NT2/D1 (cell line): ENCODE measurements at places on chromosomes 4 and X.
A peak's percentile ranks its signal among the peaks of the same experiment; 100 is the strongest.

- no peak for DNase-seq
Observed at GRCh38 chr4:87239821-87240220, 19.4 kb upstream of the KLHL8 start.

- no peak for DNase-seq
Observed at GRCh38 chr4:187046471-187046870, 322.8 kb upstream of the FAT1 start.

DNA sequence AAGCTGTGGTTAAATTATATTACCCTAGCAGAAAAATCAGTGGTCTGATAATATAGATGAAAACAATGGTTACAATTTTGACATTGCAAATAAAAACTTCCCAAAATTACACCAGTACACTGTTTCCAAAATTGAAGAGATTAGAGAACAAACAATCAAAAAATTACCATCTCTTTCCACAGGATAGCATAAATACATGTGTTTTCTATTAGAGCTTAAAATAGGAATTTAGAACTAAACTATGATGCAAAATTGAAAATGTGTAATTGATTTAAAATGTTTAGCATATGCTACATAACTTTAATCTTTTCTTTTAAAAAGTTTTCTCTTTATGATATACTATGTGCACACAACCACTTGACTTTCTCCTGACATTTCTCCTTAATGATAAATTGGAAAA lies 6.7 kb downstream of the EDNRA start:
- no peak for DNase-seq

DNA sequence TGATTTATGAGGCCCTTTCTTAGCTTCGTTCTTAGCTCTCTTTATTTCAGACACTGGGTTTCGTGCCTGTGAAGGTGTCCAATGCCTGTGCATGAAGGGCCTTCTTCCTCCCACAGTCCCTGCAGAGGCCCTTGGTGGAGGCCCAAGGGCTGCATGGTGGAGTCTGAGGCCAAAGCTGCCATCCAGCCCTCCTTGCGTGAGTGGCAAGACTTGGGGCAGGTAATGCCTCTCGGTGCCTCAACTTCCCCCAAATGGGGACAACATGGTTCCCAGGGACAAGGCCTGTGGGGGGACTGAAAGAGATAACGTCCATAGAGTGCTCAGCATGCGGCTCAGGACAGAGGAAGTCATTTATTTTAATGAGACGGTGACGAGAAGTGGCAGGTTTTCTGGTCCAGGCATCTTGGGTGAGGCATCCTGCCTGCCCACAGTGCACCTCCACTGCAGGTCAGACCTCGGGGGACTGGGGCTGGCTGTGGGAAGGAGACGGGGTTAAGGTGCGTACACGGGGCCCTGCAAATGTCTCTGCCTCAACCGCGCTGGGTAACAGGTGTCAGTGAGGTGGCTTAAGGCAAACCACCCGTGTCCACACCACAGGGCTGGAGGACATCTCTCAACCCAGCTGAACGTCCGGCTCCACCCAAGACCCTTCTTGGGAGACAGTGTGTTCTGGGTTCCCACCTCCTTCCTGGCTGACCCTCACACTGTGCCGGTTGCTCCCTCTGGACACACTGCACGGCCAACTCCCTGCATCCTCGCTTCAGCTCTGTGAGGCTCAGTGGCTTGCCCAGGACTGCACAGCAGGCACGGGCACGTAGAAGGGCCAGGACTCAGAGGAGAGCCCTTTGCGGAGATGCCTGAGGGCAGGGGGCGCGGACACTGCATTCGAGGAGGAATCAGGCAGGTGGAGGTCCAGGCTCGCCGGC lies 50.5 kb downstream of the PSAPL1 start:
- no peak for DNase-seq

DNA sequence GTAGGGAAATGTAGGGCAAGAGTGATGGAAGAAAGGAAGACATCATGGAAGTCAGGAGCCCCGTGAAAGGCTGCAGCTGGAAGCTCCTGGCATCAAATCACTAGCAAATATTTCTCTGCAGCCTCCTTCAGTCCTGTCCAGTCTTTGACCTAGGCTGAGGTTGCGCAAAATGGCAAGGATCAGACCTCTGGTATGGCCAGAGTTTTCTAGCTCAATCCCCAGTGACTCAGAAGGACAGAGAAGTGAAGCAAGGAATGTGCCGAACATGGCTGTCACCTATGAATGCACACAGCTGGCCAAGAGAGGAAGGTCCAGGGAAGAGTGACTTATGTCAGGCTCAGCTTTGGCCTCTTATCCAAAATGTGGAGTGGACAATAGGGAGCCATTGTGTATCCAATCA lies 71.1 kb upstream of the PHOX2B start:
- no peak for DNase-seq

DNA sequence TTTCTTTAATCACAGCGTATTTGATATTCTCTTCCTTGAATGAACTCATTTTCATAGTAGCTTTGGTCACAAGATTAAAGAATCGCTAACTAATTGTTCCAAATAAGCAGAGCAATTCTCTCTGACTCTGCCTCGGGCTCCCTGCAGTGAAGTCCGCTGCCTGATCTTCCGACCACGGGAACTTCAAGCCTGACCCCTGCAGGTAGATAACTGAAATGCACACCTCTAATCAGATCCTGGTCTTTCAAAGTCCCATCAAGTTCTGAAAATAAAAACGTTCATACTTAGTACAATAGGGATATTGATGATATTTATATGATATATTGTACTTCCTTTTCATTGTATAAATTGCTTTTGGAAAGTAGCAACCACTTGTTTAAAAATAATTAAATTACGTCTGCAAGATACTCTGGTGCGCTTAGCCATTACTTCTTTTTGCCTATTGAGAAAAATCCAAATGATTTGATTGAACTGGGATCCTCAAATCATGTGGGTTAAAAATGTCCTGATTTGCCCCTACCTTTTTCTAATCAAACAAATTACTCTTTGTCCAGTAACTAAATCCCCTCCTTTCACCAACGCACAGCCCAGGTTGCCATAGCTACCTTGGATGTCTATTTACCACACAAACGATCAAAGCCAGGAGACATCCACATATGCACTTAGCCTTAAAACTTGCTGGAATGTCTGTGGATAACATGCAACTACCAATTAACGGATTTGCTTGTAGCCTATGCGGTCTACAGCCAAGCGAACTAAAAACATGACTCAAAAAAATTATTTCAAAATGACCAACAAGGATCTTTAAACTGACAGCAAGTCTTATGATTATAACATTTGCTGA lies 4.2 kb downstream of the MID1 start:
- peak; percentile 51 for DNase-seq

DNA sequence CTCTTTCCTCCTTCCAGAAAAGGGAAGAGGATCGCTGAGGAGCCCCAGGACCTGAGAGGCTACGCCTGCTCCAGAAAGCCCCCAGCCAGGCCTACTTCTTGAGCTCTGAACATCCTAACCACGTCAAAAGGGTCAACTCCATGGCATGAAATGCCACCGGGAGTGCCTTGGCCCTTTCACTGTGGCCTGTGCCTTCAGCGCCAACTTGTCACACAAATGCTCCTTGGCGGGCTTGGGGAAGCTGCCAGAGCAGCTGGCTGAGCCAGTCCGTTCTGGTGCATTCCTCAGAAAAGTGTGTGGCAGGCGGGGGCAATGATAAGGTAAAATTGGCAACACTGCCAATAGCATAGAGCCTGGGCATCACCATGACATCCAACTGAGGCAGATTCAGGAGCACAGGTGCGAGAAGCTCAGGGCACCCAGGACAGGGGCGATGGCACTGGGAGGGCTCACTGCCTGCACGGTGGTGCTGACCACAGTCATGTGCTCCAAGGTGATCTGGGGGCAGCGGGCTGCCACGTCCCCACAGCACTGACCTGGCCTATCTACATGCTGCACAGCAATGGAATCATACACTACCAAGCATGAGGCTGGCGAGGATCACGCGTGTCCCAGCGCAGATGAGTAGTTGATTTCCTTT lies 12.1 kb upstream of the TREX2 start:
- DNase-seq, result no peak
